T-helper 1 cell (primary cell): ENCODE measurements at places on chromosomes 5 and 9.
A peak's percentile ranks its signal among the peaks of the same experiment; 100 is the strongest.

- no peak for DNase-seq
Measured at GRCh38 chr9:2477755-2478154, 143.8 kb upstream of the VLDLR start.

DNA sequence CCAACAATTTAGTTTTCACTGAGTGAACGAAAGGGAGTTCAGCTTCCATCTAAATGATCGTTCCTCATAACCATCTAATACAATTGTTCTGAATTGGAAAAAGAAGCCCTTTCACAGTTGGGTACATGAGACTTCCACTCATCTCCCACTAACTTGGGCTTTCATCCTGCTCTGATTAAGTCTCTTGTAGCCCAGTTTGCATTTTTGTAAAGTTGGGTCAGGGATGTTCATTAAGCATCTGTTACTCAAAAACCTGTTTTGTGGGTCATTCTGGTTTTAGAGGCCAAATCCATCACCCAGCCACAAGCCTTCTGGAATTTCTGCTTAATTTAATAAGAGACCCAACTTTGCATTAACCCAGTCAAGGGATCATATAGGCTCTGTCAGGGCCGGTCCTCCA, 385.3 kb downstream of the BNC2 start:
- no peak for DNase-seq

DNA sequence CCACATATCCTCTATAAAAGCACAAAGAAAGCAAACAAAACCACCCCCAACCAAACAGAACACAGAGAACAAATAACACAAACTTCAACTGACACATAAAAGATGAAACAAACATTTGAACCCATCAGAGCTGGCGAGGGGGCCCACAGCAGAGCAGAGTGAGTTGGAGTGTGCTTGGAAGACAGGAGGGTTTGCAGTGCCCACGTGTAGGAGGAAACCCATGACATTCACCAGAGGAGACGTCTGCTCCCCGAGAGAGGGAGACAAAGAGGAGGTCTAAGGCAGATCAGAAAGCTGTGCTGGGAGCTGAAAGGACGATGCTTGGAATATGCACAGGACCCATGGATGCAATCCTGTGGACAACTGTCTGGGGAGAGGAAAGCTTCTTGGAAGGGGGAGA, 27.0 kb downstream of the MRPL36 start:
- no peak for DNase-seq

DNA sequence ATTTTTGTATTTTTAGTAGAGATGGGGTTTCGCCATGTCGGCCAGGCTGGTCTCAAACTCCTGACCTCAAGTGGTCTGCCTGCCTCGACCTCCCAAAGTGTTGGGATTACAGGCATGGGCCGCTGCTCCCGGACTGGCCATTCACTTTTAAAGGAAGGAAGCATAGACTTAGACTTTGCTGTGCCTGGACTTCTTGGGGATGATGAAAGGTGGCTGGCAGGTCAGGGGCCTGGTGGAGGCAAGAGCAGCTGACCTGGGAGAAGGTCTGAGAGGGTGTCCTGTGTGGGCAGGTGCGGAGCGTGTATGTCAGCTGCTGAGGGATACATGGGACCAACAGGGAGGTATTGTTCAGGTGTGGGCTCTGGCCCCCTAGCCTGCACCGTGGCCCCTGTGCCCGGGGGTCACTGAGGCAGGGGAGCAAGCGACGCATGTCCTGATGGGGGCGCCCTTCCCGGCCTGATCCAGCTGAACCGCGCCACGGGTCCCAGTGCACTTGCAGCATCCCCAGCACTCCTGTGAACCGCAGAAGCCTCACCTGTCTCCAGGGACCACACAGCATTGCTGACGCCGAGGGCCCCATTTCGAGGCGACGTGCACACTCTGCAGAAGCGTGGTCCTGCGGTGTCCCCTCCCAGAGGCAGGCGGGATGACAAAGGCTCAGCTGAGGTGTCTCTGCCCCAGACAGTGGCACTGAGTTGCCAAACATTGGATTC, 23.1 kb downstream of the NDUFS6 start:
- DNase-seq = no peak

- no peak for DNase-seq
Measured at GRCh38 chr5:140575309-140575708, 10.7 kb downstream of the SLC35A4 start.

DNA sequence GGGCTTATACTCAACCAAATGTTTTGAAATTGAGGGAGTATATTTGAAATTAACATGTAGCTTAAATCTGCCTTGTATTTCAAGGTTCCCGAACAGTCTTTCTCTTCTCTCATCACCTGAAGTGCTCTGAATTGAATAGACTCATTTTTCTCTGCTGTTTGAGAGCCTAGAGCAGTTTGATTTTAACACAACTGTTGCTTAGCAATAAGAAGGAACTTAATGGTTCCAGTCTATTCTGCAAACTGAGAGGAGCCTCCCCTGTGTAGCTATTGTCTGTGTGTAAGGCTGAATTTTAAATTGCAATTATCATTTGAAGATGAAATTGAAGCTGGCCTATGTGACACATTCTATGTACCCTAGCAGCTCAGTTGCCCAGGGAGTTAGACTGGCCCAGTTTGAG, 87.1 kb upstream of the CKMT2 start:
- DNase-seq = no peak

GRCh38 chr9:113416149-113416721, 5.7 kb downstream of the C9orf43 start:
- no peak for DNase-seq

DNA sequence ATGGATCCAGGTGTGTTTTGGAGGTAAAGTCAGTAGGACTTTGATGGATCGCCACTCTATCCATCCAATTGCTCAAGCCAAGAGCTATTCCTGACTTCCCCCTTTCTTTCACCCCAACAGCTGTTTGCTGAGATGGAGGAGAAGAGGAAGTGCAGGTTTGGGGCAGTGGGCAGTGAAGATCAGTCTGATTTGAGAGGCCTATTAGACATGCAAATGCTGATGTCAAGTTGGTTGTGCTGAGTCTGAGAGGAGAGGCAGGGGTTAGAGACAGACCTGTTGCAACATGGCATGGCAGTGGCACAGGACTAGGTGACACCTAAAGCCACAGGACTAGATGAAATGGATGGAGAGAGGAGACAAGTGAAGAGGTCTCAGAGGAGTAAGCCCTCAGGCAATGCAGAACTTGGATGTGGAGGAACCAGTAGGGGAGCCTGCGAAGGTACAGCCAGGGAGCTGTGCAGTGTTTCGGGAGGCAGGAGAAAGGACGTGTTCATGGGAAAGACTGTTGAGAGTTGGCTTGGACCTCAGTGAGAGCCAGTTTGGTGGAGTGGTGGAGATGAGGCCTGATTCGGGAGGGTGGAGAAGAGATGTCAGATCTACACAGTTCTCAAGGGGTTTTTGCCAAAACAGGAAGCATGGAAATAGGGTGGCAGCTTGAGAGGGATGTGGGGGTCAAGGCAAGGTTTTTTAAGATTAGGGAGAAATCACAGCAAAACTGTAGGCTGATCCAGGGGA, 175.0 kb downstream of the MACROH2A1 start:
- no peak for DNase-seq

GRCh38 chr5:89449392-89450148, 566.6 kb upstream of the MEF2C start:
- DNase-seq = no peak

DNA sequence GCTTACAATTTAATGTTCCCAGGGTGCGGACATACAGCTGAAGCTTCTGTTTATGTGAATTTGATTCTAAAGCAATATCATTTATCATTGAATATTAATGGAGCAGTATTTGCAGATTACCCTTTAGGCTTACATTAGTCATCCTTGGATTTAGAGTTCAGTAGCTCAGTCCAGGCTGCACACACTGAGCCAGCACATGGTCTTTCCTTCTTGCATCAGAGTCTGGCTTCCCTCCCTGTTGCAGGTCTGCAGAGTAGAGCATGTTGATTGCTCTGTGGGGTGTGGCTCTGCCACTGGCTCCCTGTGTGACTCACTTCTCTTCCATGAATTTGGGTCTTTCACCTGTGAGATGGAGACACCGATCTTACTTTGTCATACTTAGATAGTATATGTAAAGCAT, 36.8 kb downstream of the NSG2 start:
- no peak for DNase-seq

GRCh38 chr9:9719373-9720112, 893.3 kb downstream of the PTPRD start:
- no peak for DNase-seq

GRCh38 chr9:136084063-136084944, 10.8 kb downstream of the NACC2 start:
- no peak for DNase-seq

DNA sequence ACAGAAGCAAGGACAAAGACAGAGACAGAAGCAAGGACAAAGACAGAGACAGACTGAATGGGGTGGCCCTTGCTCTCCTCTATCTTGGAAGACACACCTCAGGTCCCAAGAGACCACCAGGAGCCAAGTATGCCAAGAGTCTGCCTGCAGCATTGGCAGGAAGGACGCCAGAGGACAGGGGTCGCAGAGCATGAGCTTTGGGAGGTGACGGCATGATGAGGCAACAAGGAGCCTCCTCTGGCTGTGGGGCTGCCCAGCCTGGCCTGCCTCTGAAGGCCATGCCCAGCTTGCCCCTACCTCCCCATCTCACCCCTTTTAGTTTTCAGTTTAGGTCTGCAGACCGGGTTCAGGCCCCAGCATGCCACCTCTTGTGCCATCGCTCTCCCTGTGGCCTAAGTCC, 17.6 kb downstream of the PDGFRB start:
- no peak for DNase-seq

- DNase-seq = no peak
Measured at GRCh38 chr5:122112733-122113558, 16.4 kb upstream of the ZNF474 start.

GRCh38 chr9:96129747-96130146, 172.2 kb downstream of the HSD17B3 start:
- no peak for DNase-seq

- no peak for DNase-seq
Measured at GRCh38 chr5:66423484-66423883, 172.7 kb upstream of the MAST4 start.

GRCh38 chr5:74903165-74903787, 37.1 kb upstream of the FAM169A start:
- no peak for DNase-seq

GRCh38 chr5:94028001-94028400, 286.6 kb upstream of the POU5F2 start:
- DNase-seq = no peak

DNA sequence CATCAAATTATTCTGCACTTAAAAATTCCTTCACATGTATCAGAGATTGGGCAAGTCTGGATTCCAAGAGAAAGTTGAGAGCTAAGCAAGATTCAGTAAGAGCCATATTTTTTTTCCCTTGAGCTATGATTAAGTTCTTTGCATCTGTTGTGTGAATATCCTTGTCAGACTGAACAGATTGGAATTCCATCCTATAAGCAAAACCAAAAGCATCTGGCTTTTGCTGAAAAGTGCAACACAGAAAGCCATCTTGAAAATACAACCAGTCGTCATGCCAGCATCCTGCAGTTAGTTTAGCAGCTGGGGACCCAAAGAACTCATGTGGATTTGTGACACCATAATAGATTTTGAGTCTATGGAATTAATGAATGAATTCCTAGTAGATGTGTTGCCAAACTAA, 316.9 kb downstream of the MTRR start:
- no peak for DNase-seq

- no peak for DNase-seq
Measured at GRCh38 chr9:123487944-123488548, 132.0 kb downstream of the CRB2 start.

DNA sequence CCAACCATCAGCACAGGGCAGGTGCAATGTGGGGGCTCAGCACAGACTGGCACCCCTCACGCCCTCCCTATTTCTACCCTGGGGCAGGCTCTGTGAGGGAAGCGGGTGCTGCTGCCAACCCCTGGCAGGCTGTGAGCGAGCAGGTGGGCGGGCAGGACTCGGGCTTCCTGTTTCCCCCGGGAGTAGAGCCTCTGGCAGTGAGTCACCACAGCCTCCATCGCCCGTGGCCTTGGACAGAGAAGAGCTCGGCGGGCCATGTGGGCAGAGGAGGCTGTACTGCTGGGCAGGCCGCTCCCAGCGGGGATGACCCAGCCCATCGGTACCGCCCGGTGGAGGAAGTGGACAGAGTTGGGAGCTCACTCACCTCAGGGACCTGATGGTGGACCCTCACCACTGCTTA, 16.6 kb downstream of the KCNT1 start:
- DNase-seq = no peak

GRCh38 chr5:105460721-105461120, 1898.1 kb upstream of the NUDT12 start:
- no peak for DNase-seq

DNA sequence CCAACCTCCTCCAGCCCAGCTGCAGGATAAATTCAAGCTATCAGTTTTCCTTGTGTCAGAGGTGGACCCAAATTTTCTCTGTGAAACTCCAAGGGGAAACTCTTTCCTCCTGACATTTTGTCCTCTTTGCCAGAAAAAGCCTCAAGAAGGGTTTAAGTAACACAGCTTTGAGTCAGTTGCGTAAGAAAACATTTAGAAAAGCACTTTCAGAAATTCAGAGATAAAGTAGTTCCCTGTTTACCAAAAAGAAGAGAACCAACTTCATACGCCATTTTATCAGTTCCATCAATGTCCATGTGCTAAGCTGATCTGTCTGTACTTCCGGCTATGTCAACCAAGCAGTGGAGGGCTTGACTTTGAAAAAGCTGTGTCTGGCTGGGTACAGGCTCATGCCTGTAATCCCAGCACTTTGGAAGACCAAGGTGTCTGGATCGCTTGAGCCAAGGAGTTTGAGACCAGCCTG, 19.9 kb upstream of the SUSD1 start:
- no peak for DNase-seq

- DNase-seq = no peak
Measured at GRCh38 chr5:140868721-140869554, at the start of gene PCDHA11. Gene PCDHA11 (plus strand): TSS chr5:140868957. CDS start chr5:140869104, 147 bp downstream.

GRCh38 chr9:125556046-125556721, 150.8 kb downstream of the MAPKAP1 start:
- no peak for DNase-seq

DNA sequence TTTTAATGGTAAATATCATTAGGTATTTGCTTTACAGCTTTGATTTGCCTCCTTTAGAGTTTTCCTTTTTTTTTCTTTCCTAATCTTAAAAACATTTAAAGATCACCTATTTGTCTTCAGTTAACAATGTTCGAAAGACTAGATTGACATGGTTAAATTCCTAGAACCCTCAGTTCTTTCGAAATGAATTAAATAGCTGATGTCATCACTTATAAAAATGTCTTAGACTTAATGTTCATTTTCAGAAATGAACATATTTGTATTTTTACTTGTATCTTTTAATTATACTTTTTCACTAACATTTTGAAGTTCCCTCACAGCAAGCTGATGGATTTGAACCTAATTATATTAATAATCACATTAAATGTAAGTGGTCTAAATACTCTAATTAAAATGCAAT, 205.3 kb upstream of the IRX4 start:
- no peak for DNase-seq

DNA sequence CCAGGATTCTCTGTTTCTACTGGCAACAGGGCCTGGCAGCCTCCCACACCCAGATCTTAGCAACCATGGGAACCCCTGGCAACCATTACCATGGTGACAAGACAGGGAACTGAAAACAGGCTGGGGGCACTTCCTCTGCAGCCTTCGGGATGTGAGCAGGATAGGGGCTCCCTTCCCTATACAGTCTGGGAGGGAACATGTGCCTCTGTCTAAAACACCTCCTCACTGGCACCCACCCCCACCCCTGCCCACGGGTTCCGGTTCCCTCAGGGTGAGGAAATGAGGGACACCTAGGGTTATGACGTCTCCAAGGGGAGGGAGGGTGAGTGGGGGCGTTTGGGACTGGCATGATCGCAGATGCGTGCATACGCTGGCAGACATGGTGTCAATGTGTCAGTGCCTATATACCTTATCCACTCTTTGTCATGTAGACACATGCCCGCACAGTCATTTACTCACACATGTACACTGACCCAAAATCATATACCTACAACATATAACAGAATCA, 3.0 kb upstream of the DNAJB5 start:
- peak; percentile 58 for DNase-seq
